Fibroblast of lung (primary cell): ENCODE measurements at places on chromosomes 1 and 21. TPM values are rescaled to one million over a fixed set of nuclear protein-coding genes. Genes with fewer than 3 reads are reported as not detected.

DNA sequence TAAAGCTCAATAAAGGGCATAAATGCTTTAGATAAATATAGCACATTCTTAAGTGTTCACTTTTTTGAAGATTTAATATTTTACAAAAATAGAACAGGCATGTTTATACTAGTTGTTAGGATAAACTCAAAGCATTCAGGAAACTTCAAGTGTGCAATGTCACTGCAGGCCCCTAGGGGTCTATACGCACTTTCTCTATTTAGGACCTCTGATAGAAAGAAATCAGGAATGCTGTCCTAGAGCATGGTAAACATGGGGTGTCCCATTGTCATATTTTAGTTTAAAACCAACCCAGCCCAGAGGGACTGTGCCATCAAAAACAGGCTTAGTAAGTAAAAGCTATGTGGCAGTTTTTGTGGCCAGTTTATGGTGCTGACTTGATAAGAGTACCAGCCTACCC, 102.2 kb downstream of the BARHL2 start:
- H3K36me3 ChIP-seq = no peaks in the 10 kb centered on the region
- no peak overlapping the region for H3K4me3 ChIP-seq
- DNase-seq = no peak
- no peaks in the 10 kb centered on the region for H3K27me3 ChIP-seq
- no peaks in the 10 kb centered on the region for H3K4me1 ChIP-seq

DNA sequence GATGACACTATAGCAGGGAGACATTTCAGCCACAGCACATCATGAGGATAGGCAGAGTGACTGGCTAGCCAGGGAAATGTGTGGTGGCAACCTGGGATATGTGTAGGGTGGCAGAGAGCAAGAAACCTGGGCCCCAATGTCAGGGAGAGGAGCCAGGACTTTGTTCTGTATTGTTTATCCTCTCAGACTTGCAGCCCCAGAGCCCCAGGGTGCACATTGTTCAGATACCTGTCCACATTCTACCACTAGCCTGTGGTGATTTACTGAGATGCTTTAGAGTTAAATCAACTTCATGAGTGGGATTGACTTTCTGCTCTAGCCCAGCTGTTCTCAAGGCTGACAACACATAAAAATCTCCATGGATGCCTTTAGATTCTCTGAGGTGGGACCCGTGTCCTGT, 61.5 kb downstream of the MAB21L3 start:
- H3K27ac ChIP-seq = no peak overlapping the region
- H3K4me1 ChIP-seq = no peaks in the 10 kb centered on the region
- H3K4me3 ChIP-seq = no peak overlapping the region
- H3K36me3 ChIP-seq = no peaks in the 10 kb centered on the region
- H3K27me3 ChIP-seq = peaks cover 15% of the 10 kb centered on the region
- DNase-seq = no peak

DNA sequence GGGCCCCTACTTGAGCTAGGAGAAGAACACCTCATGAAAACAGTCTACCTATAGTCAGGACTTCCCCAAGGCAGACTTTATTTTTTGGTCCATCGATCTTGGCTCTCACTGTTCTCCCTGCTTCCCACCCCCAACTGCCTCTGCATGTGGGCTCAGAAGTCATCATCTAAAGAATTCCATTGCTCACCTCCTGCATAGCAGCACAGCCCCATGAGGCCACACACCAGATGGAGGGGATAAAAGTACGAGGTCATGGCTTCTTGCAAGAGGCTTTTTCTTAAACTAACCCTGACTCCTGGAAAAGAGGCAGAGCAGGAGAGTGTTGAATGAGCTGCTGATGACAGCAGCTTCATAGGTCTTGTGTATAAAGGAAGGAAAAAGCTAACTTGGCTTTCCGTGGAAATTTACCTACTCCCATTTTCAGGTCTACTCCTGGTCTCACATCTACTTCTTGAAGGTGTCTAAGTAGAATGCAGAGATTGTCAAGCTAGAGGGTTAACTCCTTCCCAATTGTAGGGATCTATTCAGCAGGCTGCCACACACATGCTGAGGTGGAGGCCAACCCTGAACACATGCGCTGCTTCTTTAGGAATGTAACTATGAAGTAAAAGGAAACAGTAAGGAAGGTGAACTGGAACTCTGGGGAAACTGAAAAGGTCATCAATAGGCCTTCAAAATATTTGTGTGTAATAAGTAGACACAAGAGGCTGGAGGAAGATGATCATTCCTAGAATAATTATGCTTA, 18.7 kb downstream of the WNT2B start:
- H3K27me3 ChIP-seq = no peaks in the 10 kb centered on the region
- H3K4me3 ChIP-seq = no peak overlapping the region
- DNase-seq = no peak
- peaks cover 21% of the 10 kb centered on the region for H3K4me1 ChIP-seq

The SRP9 gene
- 442 and 452 TPM in 2 replicates for polyA plus RNA-seq

The KRTAP25-1 gene
- polyA plus RNA-seq = not detected in 2 replicates

The PLA2G2D gene
- not detected in 2 replicates for polyA plus RNA-seq

The KPRP gene
- 0.33 and 0.63 TPM in 2 replicates for polyA plus RNA-seq
